ENCODE measurements at places on chromosomes 1 and 21.
A peak's percentile ranks its signal among the peaks of the same experiment; 100 is the strongest.

DNA sequence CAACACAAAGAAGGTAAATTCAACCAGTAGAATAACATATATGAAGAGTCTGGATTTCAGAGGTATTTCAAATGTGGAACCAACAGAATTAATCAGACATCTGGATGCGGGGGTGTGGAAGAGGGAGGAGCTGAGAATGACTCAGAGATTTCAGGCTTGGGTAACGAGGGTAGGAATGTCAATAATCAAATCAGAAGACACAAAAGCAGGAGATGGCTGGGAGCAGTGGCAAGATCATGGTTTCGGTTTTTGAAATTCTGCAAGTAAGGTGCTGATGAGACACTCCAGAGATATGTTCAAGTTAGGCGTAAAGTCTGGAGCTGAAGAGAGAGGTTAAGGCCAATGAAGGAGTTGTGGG lies 64.0 kb downstream of the PLPPR5 start:
- DNase-seq, result no peak

GRCh38 chr1:65214340-65215027 lies 66.5 kb downstream of the AK4 start:
- no peak for DNase-seq

DNA sequence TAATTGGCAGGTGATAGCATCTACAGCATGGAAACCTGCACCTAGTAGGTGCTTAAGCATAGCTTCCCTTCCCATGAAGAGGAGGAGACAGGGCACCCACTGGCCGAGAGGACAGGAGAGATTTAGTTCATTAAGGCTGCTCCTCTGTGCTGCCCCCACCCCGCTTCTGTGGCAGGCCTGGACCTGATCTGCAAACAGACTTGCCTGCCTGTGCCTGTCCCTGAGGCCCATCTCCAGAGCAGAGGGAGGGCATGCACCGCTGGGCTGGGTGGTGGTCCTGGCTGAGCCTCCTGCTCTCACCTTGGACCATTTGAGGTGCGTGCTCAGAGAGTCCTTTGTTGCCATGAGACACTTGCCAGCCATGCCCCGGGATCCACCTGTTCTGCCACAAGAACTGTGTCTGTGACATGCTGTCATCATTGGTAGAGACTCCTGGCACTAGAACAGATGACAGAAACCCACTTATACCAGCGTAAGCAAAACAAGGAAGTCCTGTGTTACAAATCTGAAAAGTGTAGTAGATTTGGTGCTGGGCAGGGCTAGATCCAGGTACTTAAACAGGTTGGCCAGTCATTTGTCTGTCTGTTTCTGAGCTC lies 55.6 kb downstream of the PTPRF start:
- DNase-seq, result no peak

- DNase-seq, result peak; percentile 13
Observed at GRCh38 chr21:29342363-29342957, 43.7 kb downstream of the BACH1 start.

DNA sequence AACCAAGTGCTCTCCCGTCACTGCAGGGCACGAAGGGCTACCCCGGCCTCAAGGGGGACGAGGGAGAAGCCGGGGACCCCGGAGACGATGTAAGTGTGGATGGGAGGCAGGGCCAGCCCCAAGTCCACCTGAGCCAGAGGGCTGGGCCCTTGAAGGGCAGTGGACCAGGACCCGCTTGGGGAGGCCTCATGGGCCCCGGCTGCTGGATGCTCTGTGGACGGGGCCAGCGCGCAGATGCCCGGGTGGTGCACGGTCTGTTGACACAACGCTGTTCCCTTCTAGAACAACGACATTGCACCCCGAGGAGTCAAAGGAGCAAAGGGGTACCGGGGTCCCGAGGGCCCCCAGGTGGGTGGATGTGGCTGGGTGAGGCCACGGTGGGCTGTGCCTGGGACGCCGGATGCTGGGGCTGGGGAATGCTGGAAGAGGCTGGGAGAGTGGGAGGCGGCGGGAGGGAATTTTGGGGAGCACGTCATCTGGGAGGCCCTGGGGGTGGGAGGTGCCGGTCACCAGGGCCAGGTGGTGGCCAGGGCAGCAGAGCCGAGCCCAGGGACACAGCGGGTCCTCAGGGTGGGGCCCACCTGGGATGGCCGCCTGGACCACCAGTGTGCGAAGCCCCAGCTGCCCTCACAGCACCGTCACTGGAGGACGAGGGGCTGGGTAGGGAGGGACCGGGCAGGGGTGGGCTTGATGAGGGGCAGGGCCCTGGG lies 17.5 kb downstream of the COL6A1 start:
- DNase-seq, result no peak

DNA sequence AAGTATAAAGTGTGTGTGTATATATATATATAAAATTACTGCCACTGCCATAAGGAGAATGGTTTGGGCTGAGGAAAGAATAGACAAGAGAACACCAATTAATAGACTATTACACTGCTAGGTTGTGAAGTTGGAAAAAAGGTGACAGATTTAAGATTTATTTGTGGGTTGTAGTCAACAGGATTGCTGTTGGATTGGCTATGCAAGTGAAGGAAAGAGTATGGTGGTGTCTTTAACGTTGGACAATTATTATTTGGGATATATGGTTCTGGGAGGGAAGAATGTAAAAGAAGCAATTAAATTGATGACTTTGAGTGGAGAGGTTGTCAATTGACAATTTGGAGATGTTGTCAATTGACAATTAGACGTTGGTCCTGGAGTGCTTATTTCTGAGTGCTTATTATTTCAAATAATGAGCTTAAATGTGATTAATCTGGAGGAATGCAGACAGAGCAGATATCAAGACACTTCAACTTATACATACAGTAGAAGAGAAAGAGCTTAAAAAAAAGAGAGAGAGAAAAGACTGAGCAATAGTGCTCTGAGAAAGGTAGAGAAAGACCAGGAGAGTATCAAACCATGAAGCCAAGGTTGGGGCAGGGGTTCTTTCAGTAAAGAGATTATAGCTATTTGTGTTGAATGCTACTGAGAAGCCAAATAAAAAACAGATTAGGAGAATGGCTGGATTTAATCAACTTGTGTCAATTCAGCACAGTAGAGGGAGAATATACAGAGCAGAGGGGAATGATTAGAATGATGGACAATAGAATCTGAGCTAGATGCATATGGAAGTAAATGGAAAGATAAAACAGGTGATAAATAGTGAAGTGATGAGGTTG lies 9.7 kb downstream of the PTGS2 start:
- DNase-seq, result no peak

- no peak for DNase-seq
Observed at GRCh38 chr1:220804202-220804586, 17.5 kb downstream of the MTARC1 start.

- no peak for DNase-seq
Observed at GRCh38 chr1:195076682-195077081, 1531.6 kb downstream of the KCNT2 start.

DNA sequence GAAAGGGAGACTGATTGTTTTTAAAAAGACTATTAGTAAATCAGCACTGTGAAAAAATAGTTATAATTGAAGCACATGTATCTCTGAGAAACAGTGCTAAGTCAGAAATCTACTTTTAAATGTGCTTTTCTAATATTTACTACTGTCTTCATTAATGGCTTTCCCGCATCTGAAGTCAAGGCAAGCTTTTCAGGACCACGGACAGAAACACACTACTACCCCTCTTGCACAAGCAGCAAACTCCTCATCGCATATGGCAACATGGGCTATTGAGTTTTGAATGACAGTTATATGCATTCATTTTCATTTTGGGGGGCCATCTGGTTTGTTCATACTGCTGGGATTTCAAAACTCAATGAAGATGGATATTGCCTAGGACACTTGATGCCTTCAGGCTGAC lies 433.4 kb upstream of the CAMK1G start:
- DNase-seq, result no peak

DNA sequence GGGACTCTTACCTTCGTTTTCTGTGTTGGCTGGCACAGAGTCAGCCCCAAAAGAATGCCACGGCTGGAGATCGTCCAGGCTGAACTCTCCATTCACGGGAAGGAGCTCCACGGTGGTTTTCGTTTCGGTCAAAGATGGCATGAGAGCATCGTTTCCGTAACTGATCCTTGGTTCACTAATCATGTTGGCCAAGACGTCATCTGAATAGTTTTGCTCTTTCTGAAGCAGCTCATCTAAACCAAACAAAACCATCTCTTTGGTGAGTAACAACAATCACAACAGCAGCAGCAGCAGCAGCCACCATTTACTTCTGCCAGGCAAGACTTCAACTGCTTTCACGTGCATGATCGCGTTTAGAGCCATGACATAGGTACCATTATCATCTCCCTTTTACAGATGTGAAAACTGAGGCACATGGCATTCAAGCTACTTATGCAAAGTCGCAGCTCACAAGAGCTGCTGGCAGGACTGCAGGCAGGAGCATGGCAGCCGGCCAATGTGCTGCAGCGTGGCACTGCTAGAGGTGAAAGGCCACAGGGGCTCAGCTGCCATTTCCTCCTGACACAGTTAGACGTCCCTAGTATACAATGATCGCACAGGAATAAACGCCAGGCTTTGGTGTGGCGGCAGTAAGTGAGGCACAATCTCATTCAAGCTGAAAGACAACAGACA lies 177.1 kb downstream of the GABPA start:
- no peak for DNase-seq

GRCh38 chr1:17274186-17275170 lies 25.6 kb downstream of the PADI3 start:
- DNase-seq, result no peak

DNA sequence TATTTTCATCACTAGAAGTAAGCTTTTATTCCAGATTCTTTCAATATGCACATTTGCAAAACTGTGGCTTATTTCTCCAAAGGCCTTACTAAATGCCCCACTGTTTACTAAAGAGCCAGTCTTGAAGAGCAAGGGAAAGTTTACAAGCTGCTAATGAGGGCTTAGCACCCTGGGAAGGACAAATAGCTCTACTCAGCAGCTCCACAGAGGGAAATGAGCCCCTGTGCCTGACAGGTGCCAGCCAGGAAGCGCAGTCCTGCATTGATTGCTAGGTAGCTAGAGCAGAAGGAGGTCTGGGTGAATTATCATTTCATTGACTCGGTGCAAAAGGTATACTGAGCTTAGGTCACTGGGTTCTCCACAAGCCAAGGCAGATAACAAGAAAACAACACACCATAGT lies 307.0 kb downstream of the SETD4 start:
- no peak for DNase-seq

GRCh38 chr1:109719337-109719837 lies 7.3 kb downstream of the GSTM5 start:
- no peak for DNase-seq

- DNase-seq, result no peak
Observed at GRCh38 chr1:154838461-154838860, 31.6 kb downstream of the KCNN3 start.

DNA sequence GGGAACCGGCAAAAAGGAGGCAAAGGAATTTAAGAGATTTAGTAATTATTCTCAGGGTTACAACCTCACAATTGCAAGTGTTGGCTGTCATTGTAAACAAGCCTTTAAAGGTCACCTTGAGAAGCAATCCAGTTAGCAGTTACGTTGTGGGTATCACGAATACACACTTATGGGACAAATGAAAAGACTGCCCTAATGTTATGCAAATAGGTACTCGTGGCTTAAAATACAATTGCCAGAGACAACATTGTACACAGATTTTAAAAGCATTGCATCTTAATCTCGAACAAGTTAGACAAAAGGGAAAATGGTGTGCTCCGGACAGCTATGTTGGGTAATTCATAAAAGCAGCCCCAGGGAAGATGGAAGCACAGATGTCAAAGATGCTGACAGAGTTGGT lies 120.5 kb upstream of the ZC3H12A start:
- DNase-seq, result no peak

DNA sequence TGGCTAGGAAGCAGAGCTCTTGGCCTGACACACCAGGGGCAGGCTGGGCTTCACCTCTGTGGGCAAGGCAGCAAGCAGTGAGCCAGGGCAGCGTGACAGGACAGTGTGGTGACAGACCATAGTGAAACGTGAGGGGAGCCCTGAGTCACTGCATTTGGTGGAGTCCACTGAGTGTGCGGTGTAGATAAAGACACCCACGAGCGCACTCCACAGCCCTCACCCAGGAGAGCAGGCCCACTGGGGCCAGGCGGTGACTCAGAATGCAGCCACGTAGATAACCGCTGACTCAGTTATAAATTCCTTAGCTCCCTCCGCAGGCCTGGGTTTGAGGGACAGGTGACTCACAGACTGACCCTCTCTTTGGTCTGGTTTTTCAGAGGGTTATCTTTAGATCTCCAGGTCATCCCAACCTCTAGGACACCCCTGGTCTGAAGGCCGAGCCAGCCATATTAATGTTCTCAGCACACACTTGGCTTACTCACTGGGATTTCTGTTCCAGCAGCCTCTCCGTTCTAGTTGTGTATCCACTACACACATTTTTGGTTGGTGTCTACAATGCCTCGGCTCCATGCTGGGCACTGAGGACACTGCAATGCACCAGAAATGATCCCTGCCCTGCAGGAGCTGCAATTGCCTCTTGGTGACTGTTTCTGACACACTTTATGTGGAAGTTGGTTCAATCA lies 90.2 kb upstream of the TSPAN2 start:
- no peak for DNase-seq

- DNase-seq, result no peak
Observed at GRCh38 chr1:15393475-15394257, 16.0 kb upstream of the EFHD2 start.

DNA sequence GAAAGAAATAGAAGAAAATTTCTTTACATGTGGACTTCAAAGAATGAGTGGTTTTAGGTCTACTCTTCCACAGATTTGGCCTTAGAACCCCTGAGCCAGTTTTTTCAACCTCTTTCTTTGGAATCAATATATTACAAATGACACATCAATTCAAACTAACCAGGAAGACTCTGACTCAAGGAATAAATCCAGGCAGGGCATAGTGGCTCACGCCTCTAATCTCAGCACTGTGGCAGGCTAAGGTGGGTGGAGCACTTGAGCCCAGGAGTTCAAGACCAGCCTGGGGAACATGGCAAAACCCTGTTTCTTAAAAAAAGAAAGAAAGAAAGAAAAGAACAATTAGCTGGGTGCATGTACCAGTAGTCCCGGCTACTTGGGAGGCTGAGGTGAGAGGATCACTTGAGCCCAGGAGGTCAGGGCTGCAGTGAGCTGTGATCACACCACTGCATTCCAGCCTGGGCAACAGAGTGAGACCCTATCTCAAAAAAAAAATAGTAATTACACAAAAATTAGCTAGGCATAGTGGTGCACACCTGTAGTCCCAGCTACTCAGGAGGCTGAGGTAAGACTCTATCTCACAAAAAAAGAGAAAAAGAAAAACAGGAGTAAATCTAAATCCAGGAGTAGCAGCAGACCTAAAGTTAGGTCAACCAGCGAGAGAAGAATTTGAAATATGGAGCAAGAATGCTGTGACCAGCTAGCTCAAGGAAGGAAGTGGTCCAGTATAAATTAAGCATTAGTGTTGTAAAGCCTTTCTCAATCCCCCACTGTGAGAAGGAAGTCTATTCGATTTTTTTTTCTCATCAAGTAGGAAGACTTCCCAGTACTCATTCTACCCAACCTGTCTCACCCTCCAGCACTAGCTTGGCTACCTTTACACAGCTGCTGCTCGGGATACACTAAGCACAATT lies 1.9 kb downstream of the SORT1 start:
- no peak for DNase-seq

DNA sequence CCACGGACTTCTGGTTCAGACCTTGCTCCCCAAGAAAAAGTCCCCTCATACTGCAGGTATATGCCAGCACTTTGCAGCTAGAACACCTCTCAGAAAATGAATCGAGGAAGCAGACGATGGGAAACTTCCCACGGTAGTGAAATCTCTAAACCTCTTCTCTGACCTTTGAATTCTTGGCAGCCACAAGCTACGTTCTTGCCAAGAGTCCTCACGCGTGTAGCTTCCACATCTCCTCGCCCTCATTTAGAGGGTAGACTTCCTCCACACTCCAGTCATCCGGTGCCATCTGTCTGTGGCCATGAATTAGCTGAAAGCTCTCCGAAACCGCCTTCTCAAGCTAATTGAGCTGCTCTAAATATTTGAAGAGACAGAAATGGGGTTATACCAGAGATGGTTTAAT lies 127.8 kb downstream of the RGS7 start:
- no peak for DNase-seq

GRCh38 chr1:3034728-3035562 lies 13.7 kb downstream of the ACTRT2 start:
- DNase-seq, result no peak
